Activated effector memory CD4-positive, alpha-beta T cell treated with anti-CD3 and anti-CD28 coated beads, Interleukin-2, amount 50 U/mL, for 16 hours (primary cell): ENCODE measurements at places on chromosomes 2 and 18.

- no peak for DNase-seq
Observed at GRCh38 chr2:167489325-167489724, 601.0 kb downstream of the XIRP2 start.

DNA sequence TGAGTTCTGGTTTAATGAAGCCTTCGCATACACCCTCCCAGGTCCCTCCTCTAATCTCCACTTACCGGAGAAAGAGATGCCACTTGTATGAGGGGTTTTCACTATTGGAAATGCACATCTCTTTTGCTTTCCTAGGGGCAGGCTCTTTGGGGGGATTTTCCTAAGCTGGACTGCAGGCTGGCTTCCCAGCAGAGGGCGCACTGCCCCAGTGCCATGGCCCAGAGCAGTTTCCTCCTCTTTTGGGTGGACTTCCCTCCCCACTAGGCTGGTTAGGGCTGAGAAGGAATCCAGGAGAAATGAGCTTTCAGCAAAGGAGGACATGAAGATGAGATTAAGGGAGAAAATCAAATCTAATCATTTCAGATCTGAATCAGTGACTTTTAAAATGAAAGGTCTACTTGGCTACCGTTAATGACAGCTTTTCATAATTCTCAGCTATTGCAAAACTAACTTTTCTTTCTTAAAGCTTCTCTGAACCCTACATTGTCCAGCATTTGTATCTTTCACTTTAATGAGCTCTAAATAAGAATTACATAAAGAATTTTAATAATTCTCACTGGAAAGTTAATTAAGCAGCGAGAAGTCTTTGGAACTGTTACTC is 784.1 kb upstream of the FANCL start:
- no peak for DNase-seq

DNA sequence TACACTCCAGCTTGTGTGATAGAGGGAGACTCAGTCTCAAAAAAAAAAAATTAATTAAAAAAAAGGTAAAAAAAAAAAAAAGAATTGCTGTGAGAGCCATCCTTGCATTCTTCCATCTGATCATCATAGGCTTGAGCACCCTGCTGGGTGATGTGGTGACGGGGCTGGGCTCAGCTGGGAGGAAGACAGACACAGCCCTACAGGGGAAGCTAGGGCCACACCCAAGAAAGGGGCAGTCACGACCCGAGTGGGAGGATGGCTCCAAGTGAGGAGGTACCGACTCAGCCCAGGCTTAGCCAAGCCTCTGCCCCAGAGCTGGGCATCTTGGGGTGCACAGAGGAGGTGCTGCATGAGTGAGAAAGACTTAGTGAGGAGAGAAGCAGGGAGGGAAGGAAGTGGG is 165.5 kb downstream of the SH3RF3 start:
- DNase-seq = no peak

DNA sequence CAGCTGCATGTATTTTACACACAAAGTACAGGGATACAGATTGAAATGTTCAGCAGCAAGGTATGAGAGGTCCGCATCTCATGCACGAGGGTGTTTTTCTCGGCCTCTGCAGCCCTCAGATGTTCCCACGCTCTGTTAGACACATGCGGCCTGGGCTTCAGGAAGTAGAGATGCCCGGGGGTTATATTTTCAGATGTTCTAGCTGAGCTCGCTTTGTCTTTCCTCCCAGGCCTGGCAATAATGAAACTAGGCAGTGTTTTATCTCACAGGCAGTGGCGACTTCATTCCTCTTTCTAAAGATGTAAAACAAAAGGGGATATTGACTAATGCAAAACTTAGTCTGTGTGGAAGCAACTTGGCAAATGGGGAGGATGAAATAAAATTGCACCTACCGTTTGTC is 190.7 kb downstream of the GBX2 start:
- DNase-seq = peak; percentile 3

DNA sequence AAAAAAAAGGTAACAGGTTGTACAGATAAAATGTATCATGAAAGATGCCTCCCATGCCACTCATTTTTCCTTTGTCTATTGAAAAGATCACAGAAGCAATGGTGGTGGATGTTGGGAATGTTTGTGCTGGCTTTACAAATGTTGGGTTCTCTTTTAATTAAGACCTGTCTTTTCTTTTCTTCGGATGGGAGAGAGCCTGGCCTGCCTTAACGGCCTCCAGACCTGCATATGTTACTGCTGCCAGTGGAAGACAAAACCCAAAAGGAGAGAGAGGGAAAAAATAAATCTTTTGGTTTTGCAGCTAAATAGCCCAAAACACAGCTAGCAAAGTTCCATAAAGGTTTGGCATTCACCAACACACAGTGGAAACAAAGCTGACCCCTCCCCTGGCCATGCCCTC is 50.5 kb upstream of the FZD7 start:
- DNase-seq = no peak

- no peak for DNase-seq
Observed at GRCh38 chr2:238388794-238389193, 37.9 kb upstream of the ASB1 start.
